ENCODE measurements at places on chromosomes 4 and X.
A peak's percentile ranks its signal among the peaks of the same experiment; 100 is the strongest.

DNA sequence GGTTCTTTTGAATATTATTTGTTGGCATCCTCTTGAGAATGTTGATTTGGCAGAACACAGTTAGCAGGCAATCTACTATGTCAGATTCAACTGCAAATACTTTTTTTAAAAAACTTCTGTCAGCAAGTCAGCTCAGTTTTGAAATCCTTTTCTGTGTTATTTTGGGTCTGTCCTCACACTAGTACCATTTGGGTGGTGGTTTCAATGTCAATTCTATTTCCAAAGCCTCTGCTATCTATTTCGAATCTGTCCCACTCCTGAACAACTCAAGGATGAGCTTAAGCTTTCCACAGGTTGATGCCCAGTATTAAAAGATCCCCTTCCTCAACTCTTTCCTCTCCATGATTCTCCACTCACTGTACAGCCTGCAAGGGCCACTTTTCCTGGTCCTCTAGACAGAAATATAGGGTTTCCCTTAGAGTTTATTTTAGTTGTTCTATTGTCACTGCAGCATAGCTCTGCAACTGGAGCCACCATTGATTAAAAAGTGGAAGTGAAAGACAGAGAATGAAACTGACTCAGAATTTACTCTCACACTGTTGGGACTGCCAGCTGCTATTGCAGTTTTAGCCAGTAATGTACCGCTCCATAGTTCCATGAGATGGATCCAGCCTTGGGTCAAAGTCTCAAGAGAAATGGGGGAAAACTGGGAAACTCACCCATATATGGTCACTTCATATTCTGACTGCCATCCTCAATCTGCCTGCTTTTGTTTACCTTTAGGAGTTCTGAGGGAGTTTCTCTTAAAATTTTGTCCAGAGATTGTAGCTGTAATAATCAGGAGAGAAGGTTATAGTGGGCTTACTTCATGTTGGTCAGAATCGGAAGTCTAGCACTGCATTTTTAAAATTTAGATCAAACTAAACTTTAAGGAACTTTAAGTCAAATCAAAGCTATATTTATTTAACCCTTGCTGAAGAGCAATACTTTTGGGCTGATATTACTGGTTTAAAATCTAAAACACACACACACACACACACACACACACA is 14.6 kb downstream of the HDX start:
- DNase-seq: no peak

GRCh38 chrX:31240982-31241381 is 169.1 kb upstream of the FTHL17 start:
- no peak for DNase-seq

GRCh38 chr4:6854098-6854744 is 55.4 kb upstream of the TBC1D14 start:
- DNase-seq: no peak

GRCh38 chr4:173014113-173014558 is 154.5 kb upstream of the GALNT7 start:
- DNase-seq: peak; percentile 42

GRCh38 chr4:57614257-57614932 is 504.2 kb upstream of the IGFBP7 start:
- no peak for DNase-seq

DNA sequence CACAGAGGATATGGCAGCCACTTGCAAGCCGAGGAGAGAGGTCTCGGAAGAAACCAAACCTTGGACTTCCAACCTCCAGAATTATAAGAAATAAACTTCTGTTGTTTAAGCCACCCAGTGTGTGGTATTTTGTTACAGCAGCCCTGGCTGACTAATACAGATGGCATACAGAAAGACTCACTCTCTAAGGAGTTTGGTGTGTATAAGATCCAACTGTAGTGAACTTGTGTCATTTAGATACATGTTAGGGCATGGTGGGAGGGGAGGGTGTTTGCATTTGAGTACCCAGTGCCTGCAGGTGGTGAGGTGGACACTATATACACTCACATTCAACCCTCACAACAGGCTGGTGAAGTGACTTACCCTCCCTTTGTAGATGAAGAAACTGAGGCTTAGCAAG is 233.2 kb upstream of the KLF3 start:
- DNase-seq: no peak

GRCh38 chr4:180203349-180203748 is 2039.9 kb upstream of the TENM3 start:
- no peak for DNase-seq

- peak; percentile 15 for DNase-seq
These were observed 13.0 kb downstream of the RGN start for GRCh38 chrX:47091149-47091775.

- DNase-seq: peak; percentile 55
These were observed at the start of gene EDA2R for GRCh38 chrX:66638591-66639500. Gene EDA2R (minus strand): TSS chrX:66639078. CDS start chrX:66616020, 23,058 bp downstream.

DNA sequence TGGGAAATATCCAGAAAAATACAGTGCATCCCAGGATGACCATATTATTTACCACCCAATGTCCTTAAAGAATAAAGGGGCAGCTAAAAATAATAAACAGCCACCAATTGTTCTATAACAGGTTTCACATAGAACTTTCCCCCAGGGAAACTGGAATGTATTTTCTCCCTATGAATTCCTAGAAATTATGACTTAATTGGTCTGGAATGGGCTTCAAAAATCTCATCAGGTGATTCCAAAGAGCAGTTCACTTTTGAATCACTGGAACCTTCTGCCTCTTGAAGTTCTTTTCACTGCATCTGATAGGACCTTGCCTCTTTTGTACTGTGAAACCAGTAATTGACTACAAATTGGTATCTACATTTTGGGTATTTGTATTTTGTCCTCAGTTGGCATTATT is 119.3 kb downstream of the ZNF330 start:
- DNase-seq: peak; percentile 8

DNA sequence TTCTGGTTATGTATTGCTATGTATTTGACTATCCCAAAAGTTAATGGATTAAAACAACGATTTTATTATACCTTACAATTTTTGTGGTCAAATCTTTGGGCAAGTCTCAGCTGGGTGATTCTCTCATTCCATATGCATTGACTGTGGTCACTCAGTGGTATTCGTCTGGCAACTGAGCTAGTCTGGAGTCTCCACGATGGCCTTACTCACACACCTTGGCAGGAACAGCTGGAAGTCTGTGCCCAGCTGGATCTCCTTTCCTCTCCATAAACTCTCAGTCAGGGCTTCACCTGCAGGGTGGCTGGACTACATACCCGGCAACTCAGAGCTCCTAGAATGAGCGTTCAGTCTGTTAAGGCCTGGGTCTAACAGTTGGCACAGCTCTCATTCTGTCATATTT is 141.1 kb upstream of the WDFY3 start:
- peak; percentile 74 for DNase-seq

GRCh38 chr4:165810726-165811125 is 62.3 kb upstream of the TLL1 start:
- no peak for DNase-seq

DNA sequence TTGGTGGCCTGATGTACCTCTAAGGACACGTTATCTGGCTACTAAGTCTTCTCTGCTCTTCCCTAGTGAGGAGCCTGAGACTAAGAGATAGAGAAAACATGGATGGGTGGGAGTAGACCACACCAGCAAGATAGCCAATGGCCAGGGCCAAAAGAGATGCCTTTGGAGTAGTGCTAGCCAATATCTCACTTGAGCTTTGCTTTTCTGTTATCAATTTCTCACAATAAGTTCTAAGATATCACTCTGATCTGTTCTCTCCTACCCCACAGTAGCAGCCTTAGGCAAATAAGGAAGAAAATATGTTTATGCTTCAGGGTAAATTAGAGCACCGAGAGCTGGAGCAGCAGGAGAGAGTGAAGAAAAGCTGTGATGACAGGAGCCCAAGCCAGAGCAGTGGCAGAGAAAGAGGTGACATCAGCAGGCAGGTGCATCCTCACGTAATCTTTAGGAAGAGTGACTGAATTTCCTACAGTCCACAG is 343.9 kb upstream of the NOCT start:
- DNase-seq: no peak

- no peak for DNase-seq
These were observed 106.8 kb upstream of the RAI2 start for GRCh38 chrX:17967888-17968287.

DNA sequence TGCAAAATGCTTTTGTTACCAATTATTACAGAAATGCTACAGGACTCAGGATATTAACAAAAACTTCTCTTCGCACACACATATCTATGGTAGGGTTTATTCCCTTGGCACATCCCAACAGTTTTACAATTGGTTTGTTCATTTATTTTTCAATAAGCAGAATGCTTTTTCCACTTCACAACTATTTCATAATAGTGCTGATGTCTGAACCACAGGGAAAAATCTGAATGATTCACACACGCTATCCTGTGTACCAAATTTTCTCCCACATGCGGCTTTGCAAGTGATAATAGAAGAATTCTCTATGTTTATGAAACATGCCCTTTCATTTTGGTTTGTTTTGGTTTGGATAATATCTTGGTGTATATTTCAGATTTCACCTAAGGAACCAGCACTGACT is 725.7 kb upstream of the TENM3 start:
- DNase-seq: no peak

DNA sequence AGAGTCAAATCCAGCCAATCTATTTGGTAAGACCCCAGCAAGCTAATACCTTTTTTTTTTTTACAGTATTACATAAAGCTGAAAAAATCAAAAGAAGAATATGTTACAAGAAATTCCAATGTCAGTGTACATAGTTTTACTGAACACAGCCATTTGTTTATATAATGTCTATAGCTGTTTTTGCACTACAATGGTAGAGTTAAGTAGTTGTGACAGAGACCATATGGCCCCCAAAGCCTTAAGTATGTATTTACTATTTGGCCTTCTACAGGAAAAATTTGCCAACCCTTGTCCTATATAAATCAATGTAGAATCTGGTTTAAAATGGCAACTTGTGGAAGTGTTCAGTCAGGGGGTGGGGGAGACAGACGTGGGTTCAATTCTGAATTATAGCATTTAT is 60.7 kb downstream of the ANTXR2 start:
- no peak for DNase-seq

DNA sequence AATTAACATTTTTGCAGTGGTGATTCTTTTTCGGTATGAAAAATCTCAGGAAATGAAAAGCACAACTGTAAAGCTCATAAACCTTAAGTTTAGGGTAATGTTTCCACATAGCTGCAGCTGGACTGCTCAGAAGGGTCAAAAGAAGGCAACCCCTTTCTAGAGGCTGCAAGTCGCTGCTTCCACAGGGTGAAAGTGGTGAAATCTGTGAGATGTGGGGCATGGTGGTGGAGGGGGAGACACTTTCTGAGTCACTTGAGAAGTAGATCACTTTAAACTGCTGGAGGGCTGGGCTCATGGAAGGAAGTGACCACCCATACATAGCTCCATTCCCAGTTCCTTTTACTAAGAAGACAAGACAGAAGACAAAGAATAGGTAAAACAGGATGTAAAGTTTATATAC is 8.7 kb downstream of the SFRP2 start:
- DNase-seq: no peak

GRCh38 chr4:53593765-53594164 is 2.5 kb upstream of the LNX1 start:
- no peak for DNase-seq

GRCh38 chr4:94126669-94127068 is 81.0 kb upstream of the SMARCAD1 start:
- peak; percentile 9 for DNase-seq

- no peak for DNase-seq
These were observed 468.4 kb upstream of the PRKX start for GRCh38 chrX:4181782-4182407.
